ENCODE measurements at places on chromosomes 1 and 21. TPM values are rescaled to one million over a fixed set of nuclear protein-coding genes. Genes with fewer than 3 reads are reported as not detected.

- peaks cover 2% of the 10 kb centered on the region for H3K36me3 ChIP-seq
- peak; percentile 58 for DNase-seq
- H3K4me1 ChIP-seq, result peaks cover 18% of the 10 kb centered on the region
- peak overlapping the region; percentile 1 for H3K4me3 ChIP-seq
- no peak overlapping the region for H3K27ac ChIP-seq
These were observed 2.0 kb upstream of the NID1 start for GRCh38 chr1:236066828-236067386.

- no peaks in the 10 kb centered on the region for H3K36me3 ChIP-seq
- H3K4me1 ChIP-seq, result peaks cover 7% of the 10 kb centered on the region
- no peak for DNase-seq
- peaks cover 4% of the 10 kb centered on the region for H3K27me3 ChIP-seq
- no peak overlapping the region for H3K4me3 ChIP-seq
These were observed 40.1 kb downstream of the CACNA1S start for GRCh38 chr1:201072149-201072548.

The LCE2B gene
- not detected for total RNA-seq

DNA sequence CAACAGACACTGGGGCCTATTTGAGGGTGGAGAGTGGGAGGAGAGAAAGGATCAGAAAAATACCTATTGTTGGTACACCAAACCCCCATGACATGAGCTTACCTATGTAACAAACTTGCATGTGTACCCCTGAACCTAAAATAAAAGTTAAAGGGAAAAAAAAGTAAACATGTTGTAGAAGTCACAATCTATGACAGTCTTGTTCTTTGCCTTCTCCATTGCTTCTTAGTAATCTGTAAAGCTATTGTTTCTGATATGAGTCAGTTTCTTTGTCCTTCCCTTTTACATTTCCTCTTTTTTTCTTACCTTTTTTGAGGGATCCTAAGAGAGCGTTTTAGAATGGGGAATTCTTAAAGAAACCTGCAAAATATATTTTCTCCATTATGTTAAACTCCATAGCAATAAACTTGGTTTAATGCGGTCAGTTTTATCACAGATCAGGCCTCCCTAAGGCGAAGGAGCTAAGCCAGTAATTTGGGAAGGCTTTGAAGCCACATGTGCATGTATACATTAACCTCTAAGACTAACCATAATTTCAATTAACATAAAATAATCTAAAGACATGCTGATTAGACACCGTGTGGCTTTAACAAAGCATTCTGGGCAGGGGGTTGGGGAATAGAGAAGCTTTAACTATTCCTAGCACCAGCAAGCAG, 77.8 kb upstream of the C1orf105 start:
- H3K27me3 ChIP-seq, result no peaks in the 10 kb centered on the region
- peaks cover 13% of the 10 kb centered on the region for H3K4me1 ChIP-seq
- no peak overlapping the region for H3K4me3 ChIP-seq
- DNase-seq, result no peak

GRCh38 chr1:236122176-236122575, 20.2 kb upstream of the GPR137B start:
- H3K4me1 ChIP-seq, result peaks cover 21% of the 10 kb centered on the region
- H3K4me3 ChIP-seq, result no peak overlapping the region
- peak overlapping the region; percentile 18 for H3K27ac ChIP-seq
- H3K27me3 ChIP-seq, result peaks cover 15% of the 10 kb centered on the region
- no peaks in the 10 kb centered on the region for H3K36me3 ChIP-seq
- no peak for DNase-seq

DNA sequence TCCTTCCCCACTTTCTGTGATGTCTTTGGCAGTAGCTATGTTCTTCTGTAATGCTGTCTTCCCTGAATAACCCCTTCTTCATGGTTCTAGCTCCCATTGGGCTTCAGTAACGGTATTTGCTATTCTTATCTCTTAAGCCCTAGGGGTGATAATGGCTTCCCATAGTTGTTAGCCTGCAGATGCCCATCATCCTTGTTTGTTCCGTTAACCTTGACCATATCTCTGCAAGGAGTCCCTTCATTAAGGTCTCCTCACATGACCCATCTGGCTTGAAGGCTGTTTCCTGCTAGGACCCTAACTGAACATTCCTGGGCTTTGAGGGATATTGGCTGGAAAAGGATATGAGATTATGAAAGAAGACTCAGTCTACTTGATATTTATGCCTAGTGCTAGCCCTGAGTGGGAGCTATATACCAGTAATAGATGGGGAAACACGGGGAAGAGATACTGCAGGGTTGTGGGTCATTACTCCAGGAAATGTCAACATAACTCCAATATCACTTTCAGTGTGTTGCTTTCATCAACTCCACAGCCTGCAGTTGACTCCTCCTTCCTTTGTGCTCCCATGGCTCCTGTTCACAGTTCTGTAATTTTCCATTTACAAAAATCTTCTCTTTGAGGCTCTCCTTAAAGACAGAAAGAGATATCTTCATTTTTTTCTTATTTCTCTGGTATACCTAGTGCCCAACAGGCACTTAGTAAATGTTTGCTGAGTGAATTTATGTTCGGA, 2.5 kb downstream of the MR1 start:
- DNase-seq, result no peak
- peak overlapping the region; percentile 49 for H3K27ac ChIP-seq
- peaks cover 60% of the 10 kb centered on the region for H3K4me1 ChIP-seq
- H3K4me3 ChIP-seq, result peak overlapping the region; percentile 65
- H3K27me3 ChIP-seq, result no peaks in the 10 kb centered on the region
- H3K36me3 ChIP-seq, result peaks cover 21% of the 10 kb centered on the region

- no peaks in the 10 kb centered on the region for H3K36me3 ChIP-seq
- no peak overlapping the region for H3K4me3 ChIP-seq
- H3K27me3 ChIP-seq, result peaks cover 40% of the 10 kb centered on the region
These were observed 41.8 kb downstream of the PHC2 start for GRCh38 chr1:33388805-33389771.

DNA sequence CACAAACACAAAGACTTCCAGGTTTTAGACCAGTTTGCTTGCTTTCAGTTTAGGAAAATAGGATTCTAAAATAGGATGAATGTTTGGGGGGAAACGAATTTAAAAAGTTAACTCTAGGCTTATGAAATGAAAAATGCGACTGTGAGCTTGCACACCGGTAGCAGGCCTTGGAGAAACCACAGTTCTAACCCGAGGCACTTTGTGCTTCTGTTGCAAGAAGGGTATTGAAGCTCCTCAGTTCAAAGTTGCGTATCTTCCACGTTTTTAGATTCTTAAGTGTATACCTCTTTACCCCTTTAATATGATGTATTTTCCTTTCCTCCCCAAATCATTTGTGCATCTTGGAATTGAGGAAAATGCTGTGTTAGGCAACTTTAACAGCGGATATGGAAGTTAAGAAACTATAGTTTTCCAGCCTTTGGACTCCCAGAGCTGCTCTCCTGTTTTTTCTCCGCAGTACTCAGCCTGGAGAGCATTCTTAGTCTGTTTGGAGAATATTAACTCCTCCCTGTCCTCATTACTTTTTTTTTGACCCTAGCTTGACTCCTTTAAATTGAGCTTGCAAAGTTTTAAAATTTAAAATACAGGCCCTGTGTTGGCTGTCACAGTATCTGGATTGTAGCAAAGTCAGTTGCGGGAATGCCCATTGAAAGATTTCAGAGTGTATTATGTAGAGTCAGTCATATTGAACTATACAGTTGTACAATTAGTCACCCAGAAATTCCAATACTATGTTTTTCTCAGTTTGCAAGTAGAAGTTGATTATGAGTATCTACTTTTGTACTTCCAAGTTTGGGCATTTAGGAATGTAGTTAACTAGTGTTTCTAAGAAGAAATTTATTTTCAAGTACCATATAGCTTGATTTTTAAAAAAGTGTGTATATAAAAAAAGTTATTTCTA, 2.6 kb downstream of the MRPS6 start:
- peak overlapping the region; percentile 90 for H3K4me3 ChIP-seq
- H3K36me3 ChIP-seq, result peaks cover 23% of the 10 kb centered on the region
- no peaks in the 10 kb centered on the region for H3K27me3 ChIP-seq
- peak overlapping the region; percentile 51 for H3K27ac ChIP-seq

The TAS1R3 gene
- total RNA-seq, result 1.3 TPM

Data from activated naive CD8-positive, alpha-beta T cell treated with anti-CD3 and anti-CD28 coated beads, Interleukin-2, amount 10 ng/mL, durations not matched to agents 7 days and 5 days (primary cell).